ENCODE measurements at places on chromosomes 13 and 19.

- DNase-seq, result no peak
Measured at GRCh38 chr13:91311491-91311890, 36.0 kb upstream of the MIR17HG start.

- DNase-seq, result no peak
Measured at GRCh38 chr13:77729502-77730221, 32.2 kb downstream of the SLAIN1 start.

GRCh38 chr19:44939668-44940067, 2.4 kb upstream of the APOC4 start:
- no peak for DNase-seq

GRCh38 chr13:102091231-102091630, 310.6 kb downstream of the FGF14 start:
- no peak for DNase-seq

DNA sequence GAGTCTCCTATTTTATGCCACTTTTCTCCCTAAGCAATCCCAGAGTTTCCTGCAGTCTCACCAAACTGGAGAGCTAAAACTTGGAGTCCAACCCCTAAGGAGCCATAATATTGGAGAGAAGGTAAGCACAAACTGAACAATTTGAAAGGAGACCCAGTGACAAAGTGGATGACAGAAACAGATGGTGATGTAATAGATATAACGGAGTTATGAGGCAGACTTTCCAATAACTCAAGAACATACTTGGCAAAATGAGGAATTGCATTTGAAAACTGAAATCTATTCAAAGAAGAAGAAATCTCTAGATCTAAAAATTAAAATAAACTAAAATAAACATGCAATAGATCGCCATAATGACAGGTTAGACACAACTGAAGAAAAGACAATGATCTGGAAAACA, 200.9 kb upstream of the MIR17HG start:
- DNase-seq, result no peak

DNA sequence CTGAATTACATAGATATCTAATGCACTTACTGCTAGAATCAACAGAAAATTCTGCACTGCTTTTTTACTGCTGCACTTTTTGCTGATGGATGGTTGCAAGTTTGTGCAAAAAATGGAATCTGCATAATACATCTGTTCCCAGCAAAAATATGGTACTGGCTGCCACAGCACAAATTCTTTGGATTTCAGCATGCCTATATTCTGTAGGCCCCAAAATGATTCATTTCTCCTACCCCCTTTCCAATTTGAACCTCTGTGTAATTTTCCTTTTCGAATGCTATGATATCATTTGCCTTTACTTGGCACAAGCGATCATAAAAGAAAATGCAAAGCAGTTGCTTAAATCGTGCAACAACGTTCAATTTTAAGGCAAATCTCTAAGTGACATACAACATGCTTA, 524.2 kb upstream of the NBEA start:
- no peak for DNase-seq
